ENCODE measurements at places on chromosomes 7 and 10. TPM values are rescaled to one million over a fixed set of nuclear protein-coding genes. Genes with fewer than 3 reads are reported as not detected.

GRCh38 chr10:580778-581177 is 108.7 kb downstream of the DIP2C start:
- H3K27ac ChIP-seq = no peak overlapping the region
- no peaks in the 10 kb centered on the region for H3K36me3 ChIP-seq
- H3K27me3 ChIP-seq = peaks cover 3% of the 10 kb centered on the region
- no peak for DNase-seq
- no peak overlapping the region for H3K4me3 ChIP-seq
- H3K4me1 ChIP-seq = no peaks in the 10 kb centered on the region

DNA sequence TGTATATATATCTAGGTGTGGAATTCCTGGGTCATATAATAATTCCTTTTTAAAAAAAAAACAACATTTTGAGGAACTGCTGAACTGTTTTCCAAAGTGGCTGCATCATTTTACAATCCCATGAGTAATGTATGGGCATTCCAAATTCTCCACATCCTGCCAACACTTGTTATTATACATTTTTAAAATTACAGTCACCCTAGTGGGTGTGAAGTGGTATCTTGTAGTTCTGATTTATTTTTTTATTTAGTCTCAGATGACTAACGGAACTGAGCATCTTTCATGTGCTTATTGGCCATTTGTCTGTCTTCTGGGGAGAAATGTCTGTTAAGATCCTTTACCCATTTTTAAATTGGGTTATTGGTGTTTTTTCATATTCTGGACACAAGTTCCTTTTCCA is 12.0 kb upstream of the KLHL7 start:
- no peaks in the 10 kb centered on the region for H3K27me3 ChIP-seq
- H3K27ac ChIP-seq = no peak overlapping the region

- H3K27me3 ChIP-seq = peaks cover 4% of the 10 kb centered on the region
- no peaks in the 10 kb centered on the region for H3K4me1 ChIP-seq
- no peak overlapping the region for H3K4me3 ChIP-seq
- H3K27ac ChIP-seq = no peak overlapping the region
Observed at GRCh38 chr7:47232751-47233412, 349.0 kb downstream of the TNS3 start.

GRCh38 chr7:86328801-86329433 is 314.8 kb upstream of the GRM3 start:
- no peak overlapping the region for H3K27ac ChIP-seq
- H3K4me1 ChIP-seq = no peaks in the 10 kb centered on the region
- no peak overlapping the region for H3K4me3 ChIP-seq
- no peaks in the 10 kb centered on the region for H3K36me3 ChIP-seq

DNA sequence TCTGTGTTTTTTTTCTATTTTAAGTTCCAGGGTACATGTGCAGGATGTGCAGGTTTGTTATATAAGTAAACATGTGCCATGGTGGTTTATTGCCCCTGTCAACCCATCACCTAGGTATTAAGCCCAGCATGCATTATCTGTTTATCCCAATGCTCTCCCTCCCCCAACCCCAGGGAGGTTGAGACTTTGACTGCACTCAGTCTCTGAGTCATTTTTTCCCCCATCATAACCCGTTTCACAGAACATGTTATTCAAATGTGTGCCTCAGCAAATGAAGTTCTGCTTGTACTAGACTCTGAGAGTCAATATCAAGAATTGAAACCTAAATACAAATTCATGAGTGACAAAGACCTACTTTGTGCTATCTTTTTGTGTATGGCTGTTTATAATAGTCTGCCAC is 70.0 kb upstream of the CYP26C1 start:
- H3K4me1 ChIP-seq = peaks cover 9% of the 10 kb centered on the region
- no peak overlapping the region for H3K4me3 ChIP-seq

GRCh38 chr7:51129527-51130472 is 186.8 kb downstream of the COBL start:
- H3K4me1 ChIP-seq = no peaks in the 10 kb centered on the region
- H3K36me3 ChIP-seq = no peaks in the 10 kb centered on the region
- H3K27ac ChIP-seq = no peak overlapping the region
- no peak for DNase-seq
- no peak overlapping the region for H3K4me3 ChIP-seq

GRCh38 chr7:22281481-22281880 is 75.5 kb downstream of the RAPGEF5 start:
- no peaks in the 10 kb centered on the region for H3K4me1 ChIP-seq
- no peak overlapping the region for H3K27ac ChIP-seq
- H3K27me3 ChIP-seq = no peaks in the 10 kb centered on the region

- H3K27ac ChIP-seq = no peak overlapping the region
- H3K4me3 ChIP-seq = no peak overlapping the region
- peaks cover 22% of the 10 kb centered on the region for H3K36me3 ChIP-seq
Observed at GRCh38 chr10:98246911-98247805, 20.8 kb downstream of the LOXL4 start.

DNA sequence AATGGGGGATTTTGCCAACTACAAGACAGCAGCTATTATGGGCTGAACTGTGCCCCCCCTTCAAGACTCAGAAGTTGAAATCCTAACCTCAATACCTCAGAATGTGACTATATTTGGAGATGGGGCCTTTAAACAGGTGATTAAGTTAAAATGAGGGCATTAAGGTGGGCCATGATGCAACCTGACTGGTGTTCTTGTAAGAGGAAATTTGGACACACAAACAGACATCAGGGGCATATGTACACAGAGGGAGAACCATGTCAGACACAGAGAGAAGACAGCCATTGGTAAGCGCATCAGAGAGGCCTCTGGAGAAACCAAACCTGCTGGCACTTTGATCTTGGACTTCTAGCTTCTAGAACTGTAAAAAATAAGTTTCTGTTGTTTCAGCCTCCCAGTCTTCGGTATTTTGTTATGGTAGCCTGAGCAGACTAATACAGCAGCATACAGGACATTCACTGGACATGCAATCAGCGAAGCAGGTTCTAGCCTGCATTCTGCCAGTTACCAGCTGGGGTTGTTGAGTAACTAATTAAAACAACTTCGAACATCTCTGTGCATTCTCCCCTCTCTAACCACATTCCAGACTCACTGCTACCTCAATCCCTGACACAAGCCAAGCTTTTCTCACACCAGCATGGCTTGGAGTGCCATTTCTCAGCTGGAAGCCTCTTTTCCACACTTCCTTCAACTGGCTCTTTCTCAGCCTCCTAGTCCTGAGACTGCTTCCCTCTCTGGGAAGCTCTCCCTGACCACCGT is 141.4 kb downstream of the DOCK4 start:
- no peaks in the 10 kb centered on the region for H3K36me3 ChIP-seq
- H3K4me3 ChIP-seq = no peak overlapping the region
- no peaks in the 10 kb centered on the region for H3K27me3 ChIP-seq
- DNase-seq = no peak

GRCh38 chr10:60203993-60204618 is 185.6 kb downstream of the ANK3 start:
- no peaks in the 10 kb centered on the region for H3K4me1 ChIP-seq
- no peaks in the 10 kb centered on the region for H3K36me3 ChIP-seq
- no peak overlapping the region for H3K4me3 ChIP-seq
- no peaks in the 10 kb centered on the region for H3K27me3 ChIP-seq
- no peak for DNase-seq

DNA sequence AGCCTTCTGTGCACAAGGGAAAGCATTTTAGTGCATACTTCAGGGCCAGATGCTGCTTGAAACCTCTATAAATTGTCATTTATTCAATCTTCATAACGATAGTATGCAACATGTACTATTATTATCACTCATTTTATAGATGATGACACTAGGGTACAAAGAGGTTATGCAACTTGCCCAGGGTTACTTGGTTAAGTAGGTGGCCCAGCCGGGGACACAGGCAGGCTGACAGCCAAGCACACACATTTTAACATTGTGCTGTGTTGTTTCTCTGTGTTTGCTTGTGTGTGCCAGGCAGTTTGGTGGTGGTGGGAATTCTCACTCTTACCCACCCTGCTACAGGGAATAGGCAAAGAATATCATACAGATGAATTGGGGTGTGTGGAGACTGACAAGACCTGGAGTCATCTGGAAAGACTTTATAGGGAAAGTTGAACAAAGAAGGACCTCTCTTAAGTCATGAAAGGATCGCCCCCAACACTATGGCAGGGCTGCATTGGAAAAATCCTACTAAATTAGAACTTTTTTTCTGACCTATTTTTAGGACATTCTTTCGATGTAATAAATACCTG is 98.9 kb downstream of the MKX start:
- no peaks in the 10 kb centered on the region for H3K4me1 ChIP-seq
- no peak for DNase-seq
- H3K4me3 ChIP-seq = no peak overlapping the region
- H3K36me3 ChIP-seq = no peaks in the 10 kb centered on the region

- no peaks in the 10 kb centered on the region for H3K36me3 ChIP-seq
- H3K27me3 ChIP-seq = peaks cover 6% of the 10 kb centered on the region
- H3K4me3 ChIP-seq = no peak overlapping the region
Observed at GRCh38 chr7:50598460-50599343, 33.5 kb upstream of the DDC start.

DNA sequence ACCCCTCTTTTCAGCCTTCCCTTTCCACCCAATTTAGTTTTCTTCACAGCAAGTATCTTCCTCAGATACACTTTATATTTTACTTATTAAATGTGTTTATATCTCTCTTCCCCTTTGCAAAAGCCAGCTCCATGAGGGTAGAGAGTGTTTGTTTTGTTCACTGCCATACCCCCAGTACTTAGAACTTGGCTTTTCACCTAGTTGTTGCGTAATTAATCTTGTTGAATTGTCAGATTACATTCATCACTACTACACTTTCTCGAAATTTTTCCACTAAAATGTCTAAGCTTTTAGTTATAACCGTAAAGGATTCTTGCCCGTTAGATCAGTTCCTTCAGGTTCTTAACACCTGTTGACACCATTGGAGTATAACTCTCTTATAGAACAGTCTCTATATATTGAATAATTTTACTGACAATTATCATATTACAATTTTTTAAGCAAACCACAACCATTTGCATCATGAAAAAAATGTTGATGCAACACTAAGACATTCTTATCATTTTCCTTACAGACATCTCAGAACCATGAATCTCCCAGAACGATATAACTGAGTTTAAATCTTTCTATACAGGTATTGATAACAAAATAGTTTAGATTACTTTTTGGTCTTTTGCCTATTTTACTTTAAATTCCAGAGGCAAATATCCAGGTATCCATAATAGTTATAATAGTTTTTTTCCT is 29.9 kb downstream of the VWDE start:
- H3K4me3 ChIP-seq = no peak overlapping the region
- H3K27me3 ChIP-seq = no peaks in the 10 kb centered on the region

DNA sequence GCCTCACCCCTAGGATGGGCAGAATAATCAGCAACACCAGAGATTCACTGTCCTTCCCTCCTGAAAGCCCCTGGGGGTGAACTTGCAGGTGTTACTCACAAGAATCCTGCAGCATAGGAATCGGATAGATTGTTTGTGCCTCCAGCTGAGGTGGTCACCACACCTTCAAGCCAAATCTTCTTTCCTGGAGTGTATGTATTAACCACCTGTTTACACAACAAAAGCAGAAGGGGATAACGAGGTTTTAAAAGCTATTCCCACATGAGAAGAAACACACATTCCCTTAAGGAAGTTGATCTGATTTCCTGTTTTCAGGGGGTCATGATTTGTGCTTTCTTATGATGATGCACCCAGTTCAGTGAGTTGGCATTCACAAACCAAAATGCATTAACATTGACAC is 173.8 kb upstream of the HPS1 start:
- DNase-seq = no peak
- no peak overlapping the region for H3K27ac ChIP-seq
- no peaks in the 10 kb centered on the region for H3K36me3 ChIP-seq
- H3K4me1 ChIP-seq = no peaks in the 10 kb centered on the region

DNA sequence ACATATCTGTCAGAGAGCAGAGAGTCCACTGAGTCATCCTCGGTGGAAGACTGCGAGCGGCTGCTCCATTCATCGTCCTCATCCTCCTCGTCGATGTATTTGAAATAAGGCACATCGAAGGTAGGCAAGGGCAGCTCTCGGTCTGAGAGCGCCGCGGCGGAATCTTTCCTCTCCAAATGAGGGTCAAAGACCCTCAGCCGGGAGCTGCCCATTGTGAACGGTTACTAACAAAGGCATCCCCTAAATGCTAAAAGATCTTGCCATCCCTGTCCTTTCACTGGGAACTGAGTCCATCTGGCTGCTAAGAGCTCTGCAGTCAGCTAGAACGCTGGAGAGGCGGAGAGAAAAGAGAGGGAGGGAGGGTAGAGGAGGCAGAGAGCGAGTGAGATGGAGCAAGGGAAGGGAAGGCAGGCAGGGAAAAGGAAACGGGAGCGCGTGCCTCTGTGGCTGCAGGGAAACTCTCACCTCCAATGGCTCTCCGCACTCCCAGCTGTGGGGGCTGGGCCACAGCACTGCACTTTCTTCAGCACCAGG is 163.4 kb downstream of the RAPGEF5 start:
- H3K4me1 ChIP-seq = no peaks in the 10 kb centered on the region
- no peak for DNase-seq
- peaks cover 11% of the 10 kb centered on the region for H3K27me3 ChIP-seq

DNA sequence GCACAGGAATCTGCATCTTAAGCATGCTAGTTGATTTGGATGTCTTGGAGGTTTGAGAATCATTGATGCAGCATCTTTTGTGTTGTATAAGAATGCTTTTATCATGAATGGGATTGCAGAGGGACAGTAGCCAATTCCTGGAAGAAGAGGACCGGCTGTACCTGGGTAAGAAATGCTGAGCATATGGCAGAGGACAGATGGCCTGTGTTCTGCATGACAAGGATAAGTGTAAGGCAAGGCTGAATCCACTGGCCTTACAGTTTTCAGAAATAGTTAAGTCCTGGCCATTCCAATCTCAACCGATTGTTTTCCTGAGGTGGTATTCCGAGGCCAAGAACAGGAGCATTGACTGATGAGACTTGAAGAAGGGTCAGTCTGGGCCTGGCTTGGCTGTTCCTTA is 24.4 kb upstream of the KBTBD2 start:
- no peaks in the 10 kb centered on the region for H3K27me3 ChIP-seq
- no peak for DNase-seq
- no peak overlapping the region for H3K27ac ChIP-seq

DNA sequence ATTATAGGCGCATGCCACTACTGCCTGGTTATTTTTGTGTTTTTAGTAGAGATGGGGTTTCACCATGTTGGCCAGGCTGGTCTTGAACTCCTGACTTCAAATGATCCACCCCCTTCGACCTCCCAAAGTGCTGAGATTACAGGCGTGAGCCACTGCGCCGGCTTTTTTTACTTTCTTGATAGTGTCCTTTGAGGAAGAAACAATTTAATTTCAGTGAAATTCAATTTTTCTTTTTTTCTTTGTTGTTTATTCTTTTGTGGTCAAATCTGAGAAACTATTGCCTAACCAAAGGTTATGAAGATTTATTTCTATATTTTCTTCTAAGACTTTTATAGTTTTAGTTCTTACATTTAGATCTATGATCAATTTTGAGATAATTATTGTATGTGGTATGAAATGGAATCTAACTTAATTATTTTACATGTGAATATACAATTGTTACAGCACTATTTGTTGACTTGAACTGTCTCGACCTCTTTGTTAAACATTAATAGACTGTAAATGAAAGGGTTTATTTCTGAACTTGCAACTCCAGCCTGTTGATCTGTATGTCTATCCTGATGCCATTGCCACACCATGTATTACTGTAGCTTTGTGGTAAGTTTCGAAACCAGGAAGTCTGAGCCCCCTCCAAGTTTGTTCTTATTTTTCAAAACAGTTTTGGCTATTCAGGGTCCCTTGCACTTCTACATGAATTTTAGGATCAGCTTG is 19.8 kb upstream of the RASSF4 start:
- H3K27me3 ChIP-seq = no peaks in the 10 kb centered on the region
- no peak for DNase-seq
- H3K4me1 ChIP-seq = no peaks in the 10 kb centered on the region
- H3K36me3 ChIP-seq = no peaks in the 10 kb centered on the region

The PPP1R17 gene
- total RNA-seq = not detected

The RGR gene
- total RNA-seq = not detected

The ABCB1 gene
- total RNA-seq = 12.8 TPM

The PKD2L1 gene
- not detected for total RNA-seq

The CALHM3 gene
- total RNA-seq = not detected

The SH2D4B gene
- 0.15 TPM for total RNA-seq

The CALML3 gene
- not detected for total RNA-seq

The GPR15LG gene
- not detected for total RNA-seq

The NUDT5 gene
- 32.1 TPM for total RNA-seq

Measured in T-cell (primary cell).